Cardiac septum (tissue), 1 donor: ENCODE measurements at places on chromosomes 1 and 21. TPM values are rescaled to one million over a fixed set of nuclear protein-coding genes. Genes with fewer than 3 reads are reported as not detected.

DNA sequence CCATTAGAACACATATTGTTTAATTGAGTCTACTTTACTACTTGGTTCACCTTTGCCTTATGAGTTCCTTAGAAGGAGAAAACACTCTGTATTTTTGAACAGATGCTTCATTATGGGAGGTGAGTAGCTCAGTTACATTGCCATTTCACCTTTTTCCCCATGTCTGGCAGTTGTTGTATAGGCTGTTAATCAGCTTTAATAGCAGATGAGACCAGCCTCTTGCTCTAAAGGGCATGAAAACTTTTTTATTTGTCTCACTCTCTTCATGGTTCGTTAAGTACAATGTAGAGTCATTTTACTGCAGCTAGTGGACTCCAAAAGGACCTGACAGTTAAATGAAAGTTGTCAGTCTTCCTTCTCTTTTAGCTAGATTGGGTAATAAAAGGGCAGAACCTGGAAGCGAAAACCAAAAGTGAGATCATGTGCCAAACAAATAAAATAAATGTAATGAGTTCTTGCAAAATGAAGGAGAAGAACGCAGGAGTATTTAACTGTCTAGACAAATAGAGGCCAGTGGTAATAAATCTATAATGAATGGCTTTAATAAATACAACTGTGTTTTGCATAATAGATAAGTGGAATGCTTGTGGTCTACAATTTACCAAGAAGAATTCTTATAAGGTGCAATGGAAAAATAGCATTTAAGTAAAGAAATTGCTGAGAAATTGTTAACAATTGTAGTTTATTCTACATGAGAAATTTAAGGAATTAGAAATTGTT is 180.0 kb upstream of the NEGR1 start:
- no peak for DNase-seq

GRCh38 chr1:162678439-162678838 is 46.2 kb downstream of the DDR2 start:
- DNase-seq, result no peak

The KCND3 gene
- total RNA-seq, result 14.2 TPM

GRCh38 chr1:63199706-63200335 is 122.5 kb upstream of the FOXD3 start:
- no peak for DNase-seq

- no peak for DNase-seq
Observed at GRCh38 chr1:50265790-50266314, 157.1 kb downstream of the ELAVL4 start.

DNA sequence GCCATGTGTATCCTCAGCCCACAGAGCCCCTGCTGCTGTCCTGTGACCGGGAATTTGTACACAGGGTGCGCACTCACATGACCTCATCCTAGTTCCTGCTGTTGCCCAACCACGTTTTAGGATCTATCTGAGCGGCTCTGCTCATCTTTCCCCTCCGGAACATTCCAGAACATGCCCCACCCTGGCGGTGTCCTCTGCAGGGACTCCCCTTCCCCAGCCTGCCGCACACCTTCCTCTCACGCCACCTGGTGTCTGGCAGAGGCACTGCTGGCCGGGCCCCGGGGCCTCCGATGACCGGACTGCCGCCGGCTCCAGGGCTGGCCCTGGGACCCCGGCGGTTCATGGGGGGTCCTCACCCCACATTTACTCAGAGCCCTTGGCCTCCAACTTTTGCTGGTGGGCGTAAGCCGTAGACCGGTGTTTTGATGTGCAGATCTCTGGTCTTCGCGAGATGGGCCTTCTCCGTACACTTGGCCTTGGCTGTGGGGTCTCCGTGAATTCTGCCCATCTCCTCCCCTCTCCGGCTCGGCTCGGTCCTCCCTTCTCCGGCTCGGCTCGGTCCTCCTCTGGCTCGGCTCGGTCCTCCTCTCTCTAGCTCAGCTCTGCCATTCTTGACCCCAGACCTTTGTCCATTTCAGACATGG is 29.5 kb downstream of the ARHGEF16 start:
- DNase-seq, result no peak

The SLAMF9 gene
- total RNA-seq, result not detected

DNA sequence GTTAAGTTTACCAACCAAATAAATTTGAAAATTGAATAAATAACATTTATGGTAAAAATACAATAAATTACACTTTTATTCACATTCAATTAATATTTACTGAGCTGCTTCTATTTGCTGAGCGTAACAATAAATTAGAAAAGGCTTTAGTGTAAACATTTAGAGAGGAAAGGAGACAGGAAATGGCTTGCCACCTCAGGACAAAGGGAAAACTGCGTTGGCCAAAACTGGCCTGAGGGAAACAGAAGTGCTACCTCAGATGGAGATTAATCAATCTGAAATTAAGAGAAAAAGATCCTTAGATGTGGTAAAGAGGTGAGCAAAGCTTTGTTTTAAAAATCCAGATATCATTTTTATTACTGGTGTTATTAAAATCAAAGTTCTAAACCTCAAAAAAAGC is 128.0 kb downstream of the SLC44A5 start:
- DNase-seq, result no peak

The PER3 gene
- total RNA-seq, result 24.0 TPM

- DNase-seq, result no peak
Observed at GRCh38 chr1:208525417-208525816, 281.2 kb upstream of the PLXNA2 start.

GRCh38 chr1:154193821-154194220 is 1.9 kb upstream of the TPM3 start:
- no peak for DNase-seq

The RAB3B gene
- not detected for total RNA-seq

DNA sequence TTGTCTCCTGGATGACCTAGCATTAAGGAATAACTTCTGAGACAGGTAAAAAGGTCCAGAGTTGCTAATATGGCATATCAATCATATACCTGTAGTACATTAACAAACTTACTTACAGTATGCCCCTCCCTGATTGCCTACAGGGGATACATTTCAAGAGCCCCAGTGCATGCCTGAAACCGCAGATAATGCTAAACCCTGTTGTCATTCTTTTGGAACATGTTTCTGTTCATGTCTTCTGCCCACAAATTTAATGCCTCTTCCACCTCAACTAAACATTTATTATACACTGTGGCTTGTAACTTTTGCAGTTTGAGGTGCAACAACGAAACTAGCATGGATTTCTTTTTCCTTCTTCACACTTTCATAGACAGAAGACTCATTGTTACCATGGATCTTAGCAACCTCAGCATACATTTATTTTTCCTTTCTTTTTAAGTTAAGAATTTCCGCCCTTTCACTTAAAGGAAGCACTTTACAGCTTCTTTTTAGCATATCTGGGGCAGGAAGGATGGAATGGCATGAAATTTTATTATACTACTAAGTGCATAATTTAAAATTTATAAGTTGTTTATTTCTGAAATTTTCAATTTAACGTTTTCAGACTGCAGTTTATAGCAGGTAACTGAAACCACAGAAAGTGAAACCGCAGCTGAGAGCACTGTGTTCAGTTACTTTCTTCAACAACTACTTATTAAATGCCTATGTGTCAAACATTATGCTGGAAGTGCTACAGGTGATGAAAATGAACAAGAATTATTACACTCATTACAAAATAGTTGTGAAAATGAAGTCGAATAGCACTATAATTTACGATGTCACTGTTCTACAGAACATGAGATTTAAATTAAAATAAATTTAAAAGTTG is 25.3 kb downstream of the F13B start:
- DNase-seq, result no peak

GRCh38 chr1:226051365-226051764 is 11.2 kb upstream of the H3-3A start:
- no peak for DNase-seq
